KG1 (cell line): ENCODE measurements at places on chromosomes 4 and X.

DNA sequence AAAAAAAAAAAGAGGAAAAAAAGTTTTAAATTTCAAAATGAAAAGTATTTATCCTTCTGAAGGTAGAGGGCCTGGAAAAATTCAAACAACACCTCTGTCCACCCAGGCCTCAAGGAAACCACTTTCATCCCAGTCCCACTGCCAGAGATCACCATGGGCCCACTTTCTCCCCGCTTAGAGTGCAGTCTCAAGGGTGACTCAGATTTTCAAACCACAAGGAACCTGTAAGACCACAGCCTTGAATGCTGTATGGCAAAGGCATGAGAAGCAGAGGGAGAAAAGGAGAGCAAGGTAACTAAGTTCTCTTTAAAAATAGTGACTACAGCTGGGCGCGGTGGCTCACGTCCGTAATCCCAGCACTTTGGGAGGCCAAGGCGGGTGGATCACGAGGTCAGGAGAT, 87.9 kb upstream of the PACRGL start:
- no peak for DNase-seq

- DNase-seq: no peak
Observed at GRCh38 chr4:137966504-137966903, 275.6 kb downstream of the SLC7A11 start.

GRCh38 chrX:10726647-10727046, 106.3 kb upstream of the MID1 start:
- no peak for DNase-seq

DNA sequence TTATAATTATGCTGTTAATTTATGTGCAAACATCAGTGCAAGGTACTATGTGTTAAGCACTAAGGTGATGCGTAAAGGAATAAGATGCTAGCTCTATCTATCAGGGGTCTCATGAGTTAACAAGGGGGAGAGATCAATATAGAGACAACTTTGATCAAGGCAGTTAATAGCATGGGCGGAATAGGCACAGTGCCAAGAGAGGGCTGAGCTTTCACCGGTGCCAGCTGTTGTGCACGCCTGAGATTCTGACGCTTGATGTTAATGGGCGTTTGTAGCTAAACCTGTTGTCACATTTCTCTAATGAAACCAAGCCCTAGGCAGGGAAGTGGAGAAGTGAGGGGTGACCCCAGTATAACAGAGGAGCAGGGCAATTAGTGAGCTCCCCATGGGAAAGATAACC, 86.0 kb upstream of the NMU start:
- no peak for DNase-seq

- DNase-seq: peak; percentile 11
Observed at GRCh38 chr4:18075823-18076433, 54.4 kb upstream of the LCORL start.

- peak; percentile 61 for DNase-seq
Observed at GRCh38 chr4:112145790-112146501, 692 bp downstream of the FAM241A start.

DNA sequence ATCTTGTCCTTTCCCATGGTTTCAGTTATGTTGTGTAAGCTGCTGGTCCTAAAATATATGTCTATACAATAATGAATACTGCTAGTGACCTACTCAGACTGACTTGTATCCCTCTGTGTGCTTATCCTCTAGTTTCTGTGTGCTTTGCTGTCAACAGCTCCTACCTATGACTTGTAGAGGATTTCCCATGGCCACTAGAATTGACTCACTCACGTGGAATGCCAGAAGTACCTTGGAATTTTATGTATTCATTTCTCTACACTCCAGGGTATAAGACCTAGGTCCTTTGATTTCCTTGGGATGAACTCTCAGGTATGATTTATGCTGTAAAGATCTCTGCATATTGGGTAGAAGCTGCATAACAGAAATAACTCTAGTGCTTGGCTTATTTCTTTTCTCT, 279.9 kb upstream of the SLIT2 start:
- DNase-seq: no peak

DNA sequence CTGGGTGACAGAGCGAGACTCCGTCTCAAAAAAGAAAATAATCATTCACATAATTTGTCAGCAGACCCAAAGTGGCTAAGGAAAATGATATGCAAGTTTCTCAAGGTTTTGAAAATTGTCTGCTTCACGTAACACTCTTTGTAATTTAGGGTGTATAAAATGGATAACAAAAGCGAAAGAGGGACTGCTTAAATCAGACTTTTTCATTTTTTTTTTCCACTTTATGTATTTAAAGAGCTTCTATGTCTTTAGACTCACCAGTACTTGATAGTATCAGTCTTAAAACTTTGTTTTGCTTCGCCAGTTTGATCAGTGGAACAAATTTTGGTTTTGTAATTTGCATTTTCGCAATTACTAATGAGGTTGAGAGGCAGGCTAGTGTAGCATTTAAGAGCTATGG, 34.6 kb downstream of the USP9X start:
- DNase-seq: no peak

DNA sequence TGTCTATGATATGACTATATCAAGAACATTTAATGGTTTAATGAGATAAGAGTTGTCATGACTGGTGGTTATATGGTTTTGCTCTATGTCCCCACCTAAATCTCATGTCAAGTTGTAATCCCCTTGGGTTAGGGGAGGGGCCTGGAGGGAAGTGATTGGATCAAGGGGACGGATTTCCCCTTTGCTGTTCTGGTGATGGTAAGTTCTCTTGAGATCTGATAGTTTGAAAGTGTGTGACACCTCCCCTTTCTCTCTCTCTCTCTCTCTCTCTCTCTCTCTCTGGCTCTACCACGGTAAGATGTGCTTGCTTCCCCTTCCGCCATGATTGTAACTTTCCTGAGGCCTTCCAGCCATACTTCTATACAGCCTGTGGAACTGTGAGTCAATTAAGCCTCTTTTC, 803.4 kb downstream of the TRIML1 start:
- no peak for DNase-seq

DNA sequence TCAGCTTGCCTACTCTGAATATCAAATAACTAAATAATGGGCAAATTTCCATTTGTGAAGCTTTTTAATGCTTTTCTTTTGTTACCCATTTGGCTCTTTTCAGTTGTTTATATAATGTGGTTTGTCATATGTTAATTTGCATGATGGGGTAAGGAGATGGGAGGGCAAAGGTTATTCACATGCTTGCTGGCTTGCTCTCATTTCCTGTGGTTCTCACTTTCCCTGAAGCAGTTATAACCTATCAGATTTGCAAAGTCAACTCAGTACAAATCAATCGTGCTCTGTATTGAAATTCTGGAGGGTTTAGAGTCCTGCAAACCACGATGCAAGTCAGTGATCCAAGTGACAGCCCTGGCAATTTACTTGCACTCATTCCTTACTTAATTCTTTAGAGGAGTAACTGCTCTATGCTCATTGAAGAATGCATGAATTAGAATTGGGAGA, 711.2 kb downstream of the ADGRL3 start:
- DNase-seq: no peak

GRCh38 chr4:56976283-56976836, 1.0 kb downstream of the NOA1 start:
- DNase-seq: no peak

DNA sequence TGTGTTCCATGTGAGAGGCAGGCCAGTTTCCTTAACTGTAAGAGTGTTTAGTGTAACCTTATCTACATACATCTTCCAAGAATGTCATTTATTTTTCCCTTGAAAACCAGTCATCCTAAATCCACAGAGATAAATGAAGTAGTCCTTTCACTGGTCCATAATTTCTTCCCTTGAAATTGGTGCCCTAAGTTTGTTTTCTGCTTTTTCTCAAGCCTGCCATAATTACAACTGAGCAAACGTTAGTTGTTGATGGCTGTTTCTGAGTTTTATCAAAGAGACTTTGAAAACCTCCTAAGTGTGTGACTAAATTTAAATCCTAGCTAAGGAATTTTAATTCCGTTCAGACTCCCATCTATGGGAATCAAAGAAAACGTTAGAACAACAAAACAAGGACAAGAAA, 3.6 kb upstream of the TDO2 start:
- no peak for DNase-seq

GRCh38 chrX:70169281-70169680, 8.0 kb upstream of the DGAT2L6 start:
- no peak for DNase-seq

DNA sequence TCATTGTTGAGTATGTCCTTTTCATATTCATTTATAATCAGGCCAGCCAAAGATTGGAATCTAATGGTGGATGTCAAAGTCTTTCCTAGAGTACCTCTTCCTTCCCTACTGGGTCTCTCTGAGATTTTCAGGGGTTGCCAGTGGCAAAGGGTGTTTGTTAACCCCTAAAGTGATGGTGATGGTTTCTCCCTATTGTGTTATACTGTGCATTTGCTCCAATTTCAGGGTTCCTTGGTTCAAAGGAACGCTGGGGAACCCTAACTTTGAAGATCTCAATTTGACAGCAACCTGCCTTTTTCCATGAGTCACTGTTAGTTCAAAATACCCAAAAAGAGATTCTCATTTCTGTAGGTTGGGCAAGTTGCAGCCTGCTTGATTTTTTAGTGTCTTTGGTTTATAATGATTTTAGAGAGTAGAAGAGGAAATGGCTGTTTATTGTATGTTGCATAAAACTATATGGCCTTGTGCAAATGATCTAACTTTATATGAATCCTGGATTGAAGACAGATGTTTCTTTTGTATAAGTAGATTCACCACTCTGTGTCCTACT, 23.0 kb downstream of the GAB1 start:
- DNase-seq: peak; percentile 43

- DNase-seq: no peak
Observed at GRCh38 chrX:40106676-40107290, 9.0 kb upstream of the BCOR start.

GRCh38 chrX:790783-791360, 160.3 kb downstream of the SHOX start:
- DNase-seq: no peak

DNA sequence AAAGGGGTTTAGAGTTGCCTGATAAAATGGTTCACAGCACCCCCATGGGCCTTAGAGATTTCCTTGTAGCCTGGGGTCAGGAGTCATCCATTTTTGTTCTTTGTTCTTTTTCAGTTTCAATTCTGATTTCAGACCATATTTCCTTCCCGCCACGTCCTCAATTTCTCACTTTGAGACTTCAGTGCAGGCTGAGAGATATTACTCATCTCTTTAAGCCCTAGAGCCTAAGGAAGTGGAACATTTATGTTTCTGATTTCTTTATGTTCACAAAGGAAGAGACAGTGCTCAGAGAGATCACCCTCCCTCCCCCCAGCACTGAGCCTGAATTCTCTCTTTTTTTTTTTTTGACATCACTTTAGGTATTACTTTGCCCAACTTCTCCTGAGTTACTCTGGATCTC, 56.3 kb downstream of the MSN start:
- DNase-seq: no peak

- DNase-seq: no peak
Observed at GRCh38 chr4:26407476-26407875, 82.8 kb downstream of the CCKAR start.

GRCh38 chrX:23525531-23525930, 141.8 kb upstream of the PRDX4 start:
- no peak for DNase-seq

DNA sequence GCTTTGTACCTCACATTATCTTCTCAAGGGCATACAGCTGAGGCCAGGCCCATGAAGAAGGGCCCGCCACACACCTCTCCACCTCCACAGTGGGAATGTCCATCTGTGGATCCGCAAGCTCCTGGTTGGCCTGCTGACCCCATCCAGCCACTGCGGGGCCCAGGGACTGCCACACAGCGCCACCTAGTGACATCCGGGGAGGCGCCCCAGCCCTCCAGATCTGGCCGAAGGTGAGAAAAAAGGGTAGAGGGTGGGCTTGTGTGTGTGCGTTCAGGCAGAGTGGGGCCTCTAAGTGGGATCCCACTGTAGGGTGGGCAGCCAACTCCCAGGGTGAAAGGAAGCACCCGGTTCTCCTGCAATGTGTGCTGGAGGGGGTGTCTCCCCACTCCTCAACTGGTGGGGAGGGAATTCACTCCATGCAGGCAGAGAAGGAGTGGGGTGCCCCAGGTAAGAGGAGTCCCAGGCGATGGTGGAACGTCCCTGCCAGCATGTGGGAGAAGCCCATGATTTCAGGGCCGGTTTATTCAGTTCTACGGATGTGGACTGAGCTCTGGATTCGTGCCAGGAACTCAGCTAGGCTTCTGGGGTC, 117.3 kb downstream of the ENPP6 start:
- no peak for DNase-seq

DNA sequence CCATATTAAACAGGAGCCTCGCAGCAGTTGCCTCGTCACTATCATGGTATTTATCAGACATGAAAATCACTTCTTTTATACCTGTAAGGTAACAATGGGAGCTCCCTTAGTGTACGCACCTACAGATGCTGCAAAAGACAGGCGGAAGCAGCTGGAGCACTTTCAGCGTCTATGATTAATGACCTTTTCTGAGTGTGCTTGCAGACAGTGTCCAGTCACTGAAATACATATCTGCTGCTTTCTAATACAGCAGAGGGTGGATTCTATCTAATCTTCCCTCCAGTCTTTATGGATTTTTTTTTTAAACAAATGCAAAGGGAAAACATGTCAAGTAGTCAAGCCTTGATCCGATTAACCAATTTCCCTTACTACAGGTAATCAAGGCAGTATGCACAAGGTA, 24.1 kb downstream of the DCTD start:
- DNase-seq: no peak

DNA sequence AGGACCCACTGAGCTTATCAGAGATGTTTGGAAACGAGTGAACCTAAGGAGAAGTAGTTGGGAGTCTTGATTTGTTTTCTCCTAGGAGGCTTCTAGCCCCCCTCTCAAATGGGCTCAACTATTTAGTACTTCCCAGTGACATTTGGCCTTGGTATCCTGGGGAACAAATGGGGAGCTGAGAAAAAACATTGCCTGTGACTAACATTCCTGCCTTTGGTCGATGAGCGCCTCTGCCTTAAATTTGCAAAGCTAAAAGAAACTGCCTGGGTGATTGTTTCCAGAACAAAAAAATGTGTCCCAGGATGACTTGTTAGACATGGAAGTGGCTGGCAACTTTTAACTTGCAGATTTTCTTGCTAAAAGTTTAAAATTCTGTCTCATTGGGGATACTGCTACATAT, 58.8 kb upstream of the IGFBP7 start:
- no peak for DNase-seq

DNA sequence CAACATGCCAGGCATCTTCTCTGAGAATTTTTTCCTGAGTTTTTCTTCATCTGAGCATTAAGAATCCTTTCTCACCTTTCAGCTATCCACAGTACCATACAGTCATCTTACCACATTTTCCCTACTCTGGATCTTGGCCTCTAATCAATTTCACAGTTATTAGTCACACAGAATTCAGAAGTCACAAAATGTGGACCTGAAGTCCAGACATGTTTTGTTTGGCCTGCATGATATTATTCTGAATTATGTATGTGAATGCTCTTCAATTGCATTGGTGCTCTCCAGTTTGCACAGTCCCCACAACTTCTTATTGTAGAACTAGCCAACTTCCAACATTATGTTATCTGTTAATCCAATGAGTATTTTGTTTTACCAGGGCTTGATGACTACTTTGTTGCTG, 102.3 kb upstream of the GRIA3 start:
- DNase-seq: no peak

GRCh38 chrX:82676386-82676785, 831.7 kb upstream of the POU3F4 start:
- no peak for DNase-seq
